Omental fat pad (tissue), 4 donors: ENCODE measurements at places on chromosomes 4 and X.

- no peak for DNase-seq
Measured at GRCh38 chr4:182286035-182286434, 42.8 kb downstream of the TENM3 start.

DNA sequence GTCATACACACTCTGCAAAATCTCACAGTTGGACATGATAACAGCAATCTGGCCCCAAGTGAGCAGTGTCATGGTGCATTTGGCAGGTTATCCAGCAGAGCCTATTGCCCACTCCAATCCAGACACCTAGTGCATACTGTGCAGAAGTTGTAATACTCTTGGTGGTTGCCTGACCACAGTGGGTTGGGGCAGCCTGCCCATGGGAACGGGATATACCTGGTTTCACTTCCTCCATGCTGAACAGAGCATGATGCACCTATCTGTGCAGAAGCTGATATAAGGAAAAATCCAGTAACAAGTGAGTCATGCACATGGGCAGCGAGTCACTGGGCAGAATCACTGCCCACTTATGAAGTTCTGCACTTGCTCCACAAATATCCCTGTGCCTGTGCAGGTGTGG, 105.3 kb upstream of the IGSF1 start:
- no peak for DNase-seq

GRCh38 chrX:1610166-1610565, 4.7 kb upstream of the ASMT start:
- DNase-seq: no peak

GRCh38 chrX:10101269-10101668, 55.5 kb upstream of the CLCN4 start:
- no peak for DNase-seq

DNA sequence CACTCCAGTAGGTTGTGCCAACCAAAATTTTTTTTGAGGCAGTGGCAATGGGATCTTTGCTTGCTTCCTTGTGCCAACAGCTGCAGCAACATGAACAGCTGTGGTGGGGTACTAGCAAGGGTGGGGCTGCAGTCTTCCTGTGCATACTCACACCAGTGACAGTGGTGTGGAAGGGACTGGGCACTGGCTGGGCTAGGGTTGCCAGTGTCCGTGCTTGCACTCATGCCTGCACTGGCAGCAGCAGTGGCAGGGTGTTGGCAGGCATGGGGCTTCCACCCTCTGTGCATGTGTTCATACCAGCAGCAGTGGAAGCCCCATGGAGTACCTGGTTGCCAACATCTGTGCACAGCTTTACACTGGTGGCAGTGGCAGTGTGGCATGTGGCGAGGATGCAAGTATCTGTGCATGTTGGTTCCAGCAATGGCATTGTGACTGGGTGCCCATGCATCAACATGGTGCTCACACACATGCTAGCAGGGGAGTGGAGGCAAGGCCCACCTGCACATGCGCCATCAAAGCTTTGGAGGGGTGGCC, 1312.6 kb downstream of the PCDH18 start:
- no peak for DNase-seq

GRCh38 chrX:118872102-118872566, 48.5 kb downstream of the ZCCHC12 start:
- no peak for DNase-seq

- no peak for DNase-seq
Measured at GRCh38 chr4:170025523-170026252, 507 bp downstream of the MFAP3L start.

GRCh38 chrX:71053217-71053621, 14.9 kb downstream of the SNX12 start:
- no peak for DNase-seq

DNA sequence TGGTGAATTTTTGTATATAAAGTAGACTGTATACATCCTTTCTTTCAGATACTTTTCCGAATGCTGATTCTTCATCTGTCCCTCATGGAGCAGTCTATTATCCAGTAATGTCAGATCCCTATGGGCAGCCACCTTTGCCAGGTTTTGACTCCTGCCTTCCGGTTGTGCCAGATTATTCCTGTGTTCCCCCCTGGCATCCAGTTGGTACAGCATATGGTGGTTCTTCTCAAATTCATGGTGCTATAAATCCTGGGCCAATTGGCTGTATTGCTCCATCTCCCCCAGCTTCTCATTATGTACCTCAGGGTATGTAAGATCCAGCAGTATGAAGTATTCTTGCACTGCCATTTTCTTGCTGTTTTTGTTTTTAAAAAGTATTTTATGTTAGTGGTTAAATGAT, 78.7 kb downstream of the ALG13 start:
- no peak for DNase-seq

- DNase-seq: no peak
Measured at GRCh38 chr4:139746431-139747171, 81.0 kb downstream of the MGST2 start.

- no peak for DNase-seq
Measured at GRCh38 chr4:173466101-173466500, 63.9 kb downstream of the HAND2 start.

DNA sequence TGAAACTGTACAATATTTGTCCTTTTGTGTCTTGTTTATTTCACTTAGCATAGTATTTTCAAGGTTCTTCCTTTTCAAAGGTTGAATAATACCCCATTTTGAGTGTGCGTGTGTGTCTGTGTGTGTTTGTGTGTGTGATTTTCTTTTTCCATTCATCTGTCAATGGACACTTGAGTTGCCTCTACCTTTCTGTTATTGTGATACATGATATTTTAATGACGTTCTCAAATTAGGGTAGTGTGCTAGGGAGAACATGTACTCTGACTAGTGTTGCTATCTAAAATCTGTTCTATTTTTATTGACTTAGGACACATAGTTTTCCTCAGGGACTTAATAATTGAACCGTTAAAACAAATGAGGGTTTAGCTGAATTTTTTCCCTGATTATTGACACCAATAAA, 9.9 kb downstream of the MMRN1 start:
- no peak for DNase-seq

DNA sequence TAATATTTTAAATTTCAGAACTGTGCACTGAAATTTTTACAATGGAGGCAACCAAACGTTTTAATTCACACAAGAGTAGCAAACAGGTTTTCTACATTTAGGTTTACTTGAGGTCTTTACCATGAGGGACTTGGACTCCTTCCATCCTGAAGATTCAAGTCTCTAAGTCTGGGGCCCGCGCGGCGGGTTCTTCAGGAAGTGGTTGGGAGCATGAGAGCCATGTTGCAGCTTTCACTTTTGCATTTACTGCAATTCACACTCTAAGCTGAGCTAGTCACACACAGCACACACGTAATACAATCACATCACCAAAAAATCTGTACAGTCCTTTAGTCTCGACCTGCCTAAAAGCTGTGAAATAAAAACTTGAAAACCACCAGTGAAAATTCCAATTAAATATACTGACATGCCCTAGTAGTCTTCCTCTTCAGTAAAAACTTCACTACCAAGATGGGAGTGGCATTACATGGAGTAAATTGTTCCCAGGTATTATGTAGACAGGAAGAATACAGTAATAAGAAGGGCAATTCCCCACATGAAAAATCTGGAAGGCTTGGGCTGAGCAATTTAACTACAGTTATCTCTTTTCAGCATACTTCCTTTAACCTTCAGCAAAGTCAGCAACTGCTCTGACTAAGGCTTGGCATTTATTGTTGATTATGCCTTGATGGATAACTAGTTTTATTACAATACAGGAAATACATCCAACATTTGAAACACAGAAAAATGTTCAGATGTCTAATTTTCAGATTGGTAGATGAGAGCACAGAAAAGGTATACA, 571.1 kb upstream of the DIPK2B start:
- no peak for DNase-seq

DNA sequence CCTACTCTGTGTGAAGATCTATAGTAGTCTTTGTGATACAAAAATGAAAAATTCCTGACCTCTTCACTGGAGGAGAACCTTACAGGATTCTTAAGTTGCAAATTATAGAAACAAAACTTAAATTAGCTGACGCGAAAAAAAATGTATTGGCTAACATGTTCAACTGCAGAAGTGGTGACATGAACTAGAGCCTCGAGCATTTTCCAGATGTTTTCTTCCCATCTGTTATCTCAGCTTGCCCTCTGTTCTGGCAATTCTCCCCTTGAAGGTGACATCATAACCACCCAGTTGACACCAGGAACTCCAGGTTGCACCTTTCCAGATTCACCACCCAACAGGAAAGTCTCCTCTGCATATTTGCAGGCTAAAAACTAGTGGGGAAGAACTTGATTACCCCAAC, 222.4 kb downstream of the KDR start:
- no peak for DNase-seq

GRCh38 chr4:141571362-141571761, 65.0 kb upstream of the IL15 start:
- no peak for DNase-seq

- DNase-seq: no peak
Measured at GRCh38 chrX:54085666-54086065, 41.4 kb upstream of the PHF8 start.
